ENCODE measurements at places on chromosomes 4 and X.

GRCh38 chrX:135200297-135200696, 29.1 kb upstream of the CT55 start:
- peaks cover 13% of the 10 kb centered on the region for H3K27me3 ChIP-seq
- no peaks in the 10 kb centered on the region for H3K36me3 ChIP-seq
- H3K4me3 ChIP-seq: no peak overlapping the region
- H3K4me1 ChIP-seq: no peaks in the 10 kb centered on the region
- DNase-seq: no peak

GRCh38 chr4:114361249-114361648, 237.4 kb upstream of the UGT8 start:
- H3K4me3 ChIP-seq: no peak overlapping the region
- H3K27ac ChIP-seq: no peak overlapping the region
- H3K4me1 ChIP-seq: peaks cover 2% of the 10 kb centered on the region
- peaks cover 2% of the 10 kb centered on the region for H3K27me3 ChIP-seq

DNA sequence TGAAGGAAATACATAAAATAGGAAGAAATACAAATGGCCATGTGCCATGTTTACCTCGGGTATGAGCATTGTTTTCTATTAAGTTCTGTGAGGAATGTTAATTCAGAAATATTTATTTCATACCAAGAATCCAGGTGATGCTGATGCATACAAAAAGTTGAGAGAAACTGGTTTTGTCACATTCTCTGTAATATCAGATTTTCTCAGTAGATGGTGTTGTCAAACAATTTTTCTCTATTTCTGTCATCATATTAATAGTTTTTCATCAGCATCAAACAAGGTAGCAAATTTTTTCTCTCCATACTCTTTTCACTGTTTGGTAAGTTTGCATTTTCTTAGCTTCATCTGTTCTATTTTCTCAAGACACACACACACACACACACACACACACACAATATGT, 179.8 kb downstream of the KLHL4 start:
- H3K27me3 ChIP-seq: no peaks in the 10 kb centered on the region
- no peak overlapping the region for H3K27ac ChIP-seq
- no peaks in the 10 kb centered on the region for H3K36me3 ChIP-seq
- H3K4me1 ChIP-seq: no peaks in the 10 kb centered on the region

- peak; percentile 47 for DNase-seq
- no peaks in the 10 kb centered on the region for H3K27me3 ChIP-seq
- peaks cover 38% of the 10 kb centered on the region for H3K4me1 ChIP-seq
- peaks cover 8% of the 10 kb centered on the region for H3K36me3 ChIP-seq
- H3K27ac ChIP-seq: peak overlapping the region; percentile 95
These were observed 35.3 kb downstream of the NBDY start for GRCh38 chrX:56764153-56764974.

- H3K36me3 ChIP-seq: peaks cover 7% of the 10 kb centered on the region
- H3K27ac ChIP-seq: peak overlapping the region; percentile 89
- peak; percentile 49 for DNase-seq
- H3K4me1 ChIP-seq: peaks cover 45% of the 10 kb centered on the region
- H3K27me3 ChIP-seq: no peaks in the 10 kb centered on the region
These were observed 855 bp downstream of the KLF3 start for GRCh38 chr4:38664706-38665401.

DNA sequence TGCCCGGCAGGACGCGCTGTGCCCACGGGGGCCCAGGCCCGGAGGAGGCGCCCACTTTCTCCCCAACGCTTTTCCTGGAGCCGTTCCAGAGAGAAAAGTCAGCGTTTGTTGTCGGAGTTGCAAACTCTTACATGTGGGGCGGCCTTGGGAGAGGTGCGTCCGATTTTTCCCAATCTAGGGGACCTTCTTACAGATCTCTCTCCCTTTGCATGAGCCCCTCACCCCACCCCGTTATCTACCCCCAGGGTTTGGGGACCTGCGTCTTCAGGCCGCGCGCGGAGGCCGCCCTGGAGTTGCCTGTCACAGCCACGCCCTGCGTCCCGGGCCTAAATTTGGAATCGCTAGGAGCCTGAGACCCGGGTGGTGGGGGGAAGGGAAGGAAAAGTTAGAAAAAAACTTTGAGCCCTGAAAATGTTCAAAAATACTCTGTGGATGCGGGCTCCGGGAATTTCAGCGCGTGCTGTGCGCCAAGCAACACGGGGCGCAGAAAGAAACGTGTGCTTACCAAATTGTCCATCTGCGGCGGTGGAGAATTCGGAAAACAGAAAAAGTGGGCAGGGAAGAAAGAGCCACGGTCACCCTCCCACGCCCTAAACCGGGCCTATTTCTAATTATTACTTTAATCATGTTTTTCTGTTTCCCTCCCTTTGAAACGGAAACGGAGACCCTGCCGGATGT, 587 bp downstream of the CD99 start:
- H3K27me3 ChIP-seq: no peaks in the 10 kb centered on the region
- DNase-seq: no peak
- peak overlapping the region; percentile 95 for H3K4me3 ChIP-seq
- H3K27ac ChIP-seq: peak overlapping the region; percentile 88
- peaks cover 34% of the 10 kb centered on the region for H3K4me1 ChIP-seq

- no peak overlapping the region for H3K27ac ChIP-seq
- H3K4me1 ChIP-seq: no peaks in the 10 kb centered on the region
- DNase-seq: no peak
- no peak overlapping the region for H3K4me3 ChIP-seq
- H3K36me3 ChIP-seq: no peaks in the 10 kb centered on the region
- H3K27me3 ChIP-seq: no peaks in the 10 kb centered on the region
These were observed 165.9 kb downstream of the PDGFC start for GRCh38 chr4:156805696-156806095.

DNA sequence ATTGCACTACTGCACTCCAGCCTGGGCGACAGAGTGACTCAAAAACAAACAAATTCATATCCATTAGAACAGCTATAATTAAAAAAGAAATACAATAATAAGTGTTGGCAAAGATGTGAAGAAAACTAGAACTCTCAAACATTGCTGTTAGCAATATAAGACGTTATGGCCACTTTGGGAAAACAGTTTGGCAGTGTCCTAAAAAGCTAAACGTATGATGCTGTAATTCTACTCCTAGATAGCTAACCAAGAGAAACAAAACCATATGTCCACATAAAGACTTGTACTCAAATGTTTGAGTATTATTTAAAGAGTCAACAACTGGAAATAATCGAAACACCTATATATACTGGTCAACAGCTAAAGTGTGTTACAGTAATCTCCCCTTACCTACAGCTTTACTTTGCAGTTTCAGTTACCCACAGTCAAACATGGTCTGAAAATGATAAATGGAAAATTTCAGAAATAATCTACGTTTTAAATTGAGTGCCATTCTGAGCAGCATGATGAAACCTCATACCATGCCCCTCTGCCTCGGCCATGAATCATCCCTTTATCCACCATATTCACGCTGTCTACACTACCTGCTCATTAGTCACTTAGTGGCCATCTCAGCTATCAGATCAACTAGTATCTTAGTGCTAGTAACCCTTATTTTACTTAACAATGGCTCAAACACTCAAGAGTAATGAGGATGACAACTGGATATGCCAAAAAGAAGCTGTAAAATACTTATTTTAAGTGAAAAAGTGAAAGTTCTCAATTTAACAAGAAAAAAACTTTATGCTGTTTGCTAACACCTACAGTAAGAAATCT, 4.9 kb downstream of the ELF2 start:
- no peak for DNase-seq
- H3K27me3 ChIP-seq: peaks cover 20% of the 10 kb centered on the region
- H3K36me3 ChIP-seq: no peaks in the 10 kb centered on the region
